Stimulated activated CD8-positive, alpha-beta memory T cell treated with anti-CD3 and anti-CD28 coated beads, Interleukin-7, amount 100 ng/mL, for 1 hour (primary cell): ENCODE measurements at places on chromosomes 16 and 17.

DNA sequence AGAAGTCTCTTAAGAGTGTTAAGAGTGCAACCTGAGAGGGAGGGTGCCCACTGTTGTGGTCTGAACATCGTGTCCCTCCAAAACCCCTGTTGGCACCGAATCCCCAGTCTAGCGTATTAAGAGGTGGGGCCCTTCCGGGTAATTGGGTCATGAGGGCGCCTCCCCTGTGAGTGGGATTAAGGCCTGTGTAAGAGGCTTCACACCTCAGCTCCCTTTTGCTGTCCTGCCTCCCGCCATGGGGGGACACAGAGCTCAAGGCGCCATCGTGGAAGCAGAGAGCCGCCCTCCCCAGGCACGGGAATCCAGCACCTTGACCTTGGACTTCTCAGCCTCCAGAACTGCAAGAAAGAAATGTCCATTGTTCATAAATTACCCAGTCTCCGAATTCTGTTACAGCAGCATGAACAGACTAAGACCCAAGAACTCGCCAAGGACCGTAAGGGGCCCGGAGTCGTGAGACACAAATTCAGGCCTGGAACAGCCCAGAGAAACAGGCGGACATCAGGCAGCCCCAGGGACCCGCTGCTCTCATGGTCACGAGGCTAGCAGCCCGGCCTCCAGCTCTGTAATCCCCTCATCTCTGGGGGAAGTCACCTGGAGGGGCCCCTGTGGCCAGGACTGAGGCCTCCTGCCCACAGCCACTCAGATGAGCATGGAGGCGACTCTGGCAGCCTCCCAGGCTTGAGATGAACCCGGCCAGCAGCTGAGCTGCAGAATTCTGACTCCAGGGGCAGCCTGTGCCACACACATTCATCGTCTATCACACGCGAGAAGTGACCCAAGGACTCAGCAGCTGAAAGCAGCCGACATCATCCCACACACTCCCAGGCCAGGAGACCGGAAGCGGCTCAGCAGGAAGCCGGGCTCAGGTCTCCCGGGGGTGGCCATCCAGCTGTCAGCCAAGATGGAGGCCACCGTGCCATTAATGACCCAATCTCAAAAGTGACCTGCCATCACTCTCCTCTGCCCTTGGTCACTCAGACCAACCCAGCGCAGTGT, 12.8 kb upstream of the CHMP6 start:
- no peak for DNase-seq

DNA sequence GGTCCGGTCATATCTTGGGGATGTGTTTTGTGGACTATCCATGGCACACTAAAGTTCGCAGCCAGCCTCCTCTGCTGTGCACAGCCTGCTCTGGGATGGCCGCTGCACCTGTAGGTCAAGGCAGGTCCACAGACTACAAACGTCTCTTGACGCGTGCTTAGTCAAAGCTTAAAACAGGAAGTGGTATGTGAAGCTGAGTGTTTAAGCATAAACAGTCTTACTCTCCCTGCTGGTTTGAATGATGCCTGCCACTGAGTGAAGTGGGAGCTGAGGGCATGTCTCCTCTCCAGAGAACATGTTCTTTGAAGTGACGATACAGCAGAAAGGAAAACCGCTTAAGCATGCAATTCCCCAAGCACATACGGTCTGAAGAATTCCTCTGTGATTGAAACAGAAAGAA, 365.6 kb downstream of the SLC39A11 start:
- DNase-seq, result no peak

GRCh38 chr16:54812229-54812628, 118.4 kb upstream of the IRX5 start:
- no peak for DNase-seq

DNA sequence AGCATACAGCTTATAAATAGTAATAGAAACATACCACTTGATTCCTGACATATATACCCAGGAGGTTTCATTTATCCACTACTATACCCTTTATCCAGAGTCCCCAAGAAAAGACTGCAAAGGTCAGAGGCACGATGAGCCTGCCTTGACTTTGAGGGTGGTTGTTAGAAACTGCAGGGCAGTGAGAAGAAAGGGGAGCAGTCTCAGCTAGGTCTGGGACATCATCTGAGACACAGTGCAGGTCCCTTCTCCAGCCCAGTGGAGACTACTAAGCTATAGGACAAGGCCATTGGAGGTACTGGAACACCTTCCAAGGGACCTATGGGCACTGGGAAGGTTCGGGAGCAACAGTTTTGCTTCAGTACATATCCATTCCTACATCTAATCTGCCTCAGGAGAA, 20.2 kb upstream of the TEKT3 start:
- no peak for DNase-seq

DNA sequence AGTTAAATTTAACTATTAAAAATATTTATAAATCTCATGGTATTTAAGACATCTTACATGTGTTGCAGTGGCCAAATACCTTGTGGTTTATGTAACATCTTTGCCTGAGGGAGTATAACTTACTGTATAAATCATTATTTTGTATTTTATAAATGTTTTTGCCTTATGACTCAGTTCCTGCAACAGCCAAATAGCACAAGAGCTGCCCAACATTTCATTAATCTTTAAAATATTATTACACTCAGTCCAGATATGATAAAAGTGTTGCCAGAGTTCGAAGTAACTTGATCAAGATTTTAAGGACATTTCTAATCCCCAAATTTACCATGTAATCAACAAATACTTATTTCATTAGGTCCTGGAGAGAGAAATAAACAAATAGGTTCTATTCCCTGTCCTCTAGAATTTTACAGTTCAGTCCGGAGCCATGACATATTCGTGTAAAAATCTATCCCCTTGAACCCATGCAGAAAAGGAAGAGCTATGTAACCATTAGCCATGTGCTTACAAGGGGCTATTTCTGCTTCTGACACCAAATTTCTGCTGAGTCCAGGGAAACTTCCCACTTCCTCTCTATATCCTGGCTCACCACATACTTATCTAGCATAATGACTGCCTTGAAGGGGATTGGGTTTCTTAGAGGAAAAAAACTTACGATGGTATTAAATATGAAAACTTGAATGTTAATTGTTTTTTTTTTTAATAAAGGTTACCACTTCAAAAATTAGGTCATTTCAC, 44.0 kb downstream of the IRX6 start:
- no peak for DNase-seq

- no peak for DNase-seq
Measured at GRCh38 chr16:69611103-69611640, 45.4 kb downstream of the NFAT5 start.

- DNase-seq, result no peak
Measured at GRCh38 chr17:58818654-58819053, 63.0 kb downstream of the PPM1E start.

DNA sequence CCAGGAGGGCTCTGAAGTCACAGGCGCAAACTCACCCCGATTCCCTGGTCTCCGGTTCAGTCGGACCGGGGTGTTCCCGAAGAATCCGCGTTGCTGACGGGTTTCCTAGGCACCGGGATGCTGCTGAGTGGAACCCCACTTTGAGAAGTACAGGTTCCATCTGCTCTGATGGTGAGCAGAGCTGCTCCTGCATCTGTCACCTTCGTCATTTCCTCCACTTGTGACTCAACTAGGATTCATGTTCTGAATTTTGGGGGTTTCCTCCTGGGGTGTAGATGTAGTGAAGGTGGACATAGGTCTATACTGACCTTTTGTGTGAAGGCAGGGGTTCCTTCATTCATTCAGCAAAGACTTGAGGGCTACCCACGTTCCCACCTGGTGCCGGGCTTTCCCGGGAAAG, 25.0 kb downstream of the LGALS3BP start:
- DNase-seq, result no peak

DNA sequence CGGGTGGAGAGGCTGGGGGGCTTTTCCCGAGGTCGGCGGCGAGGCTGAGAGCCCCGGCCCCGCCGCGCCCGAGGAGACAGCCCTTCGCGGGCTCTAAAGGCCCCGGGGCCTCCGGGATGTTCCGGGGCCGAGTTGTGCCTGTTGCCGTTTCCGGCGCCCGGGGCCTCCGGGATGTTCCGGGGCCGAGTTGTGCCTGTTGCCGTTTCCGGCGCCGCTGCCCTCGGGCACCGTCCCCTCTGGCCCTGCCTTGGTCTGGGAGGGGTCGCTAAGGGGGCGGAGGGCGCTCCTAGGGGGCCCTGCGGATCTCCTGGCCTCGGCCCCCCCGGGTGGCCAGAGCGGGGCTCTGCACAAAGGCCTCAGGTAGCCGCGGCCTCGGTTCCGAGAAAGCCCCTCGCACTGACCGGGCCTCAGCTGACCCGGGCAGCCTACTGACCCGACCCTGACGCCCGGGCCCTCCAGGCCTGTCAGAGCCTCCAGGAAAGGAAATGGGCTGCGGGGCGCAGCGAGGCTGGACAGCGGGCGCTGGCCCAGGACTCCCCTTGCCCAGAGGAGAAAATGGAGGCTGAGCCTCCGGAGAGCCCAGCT, 24.2 kb downstream of the ACTG1 start:
- DNase-seq, result no peak

- DNase-seq, result no peak
Measured at GRCh38 chr17:6901086-6901485, 69.6 kb upstream of the TEKT1 start.

DNA sequence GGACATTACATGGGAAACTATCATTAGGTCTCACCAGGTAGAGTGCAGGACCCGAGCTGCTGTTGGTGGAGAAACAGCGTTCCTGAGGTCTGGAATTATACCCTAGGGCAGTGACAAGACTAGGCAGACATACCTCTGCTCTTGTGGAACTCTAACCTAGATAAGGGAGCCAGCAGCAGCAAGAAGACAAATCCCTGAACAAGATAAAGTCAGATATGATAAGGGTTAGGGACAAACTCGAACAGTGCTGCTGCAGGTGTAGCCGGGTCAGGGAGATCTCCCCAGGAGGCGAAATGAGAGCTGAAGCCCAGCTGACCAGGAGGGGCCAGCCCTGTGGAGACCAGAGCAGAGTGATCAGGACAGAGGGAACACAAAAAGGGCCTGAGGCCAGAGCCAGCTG, 34.7 kb downstream of the ARSG start:
- no peak for DNase-seq

DNA sequence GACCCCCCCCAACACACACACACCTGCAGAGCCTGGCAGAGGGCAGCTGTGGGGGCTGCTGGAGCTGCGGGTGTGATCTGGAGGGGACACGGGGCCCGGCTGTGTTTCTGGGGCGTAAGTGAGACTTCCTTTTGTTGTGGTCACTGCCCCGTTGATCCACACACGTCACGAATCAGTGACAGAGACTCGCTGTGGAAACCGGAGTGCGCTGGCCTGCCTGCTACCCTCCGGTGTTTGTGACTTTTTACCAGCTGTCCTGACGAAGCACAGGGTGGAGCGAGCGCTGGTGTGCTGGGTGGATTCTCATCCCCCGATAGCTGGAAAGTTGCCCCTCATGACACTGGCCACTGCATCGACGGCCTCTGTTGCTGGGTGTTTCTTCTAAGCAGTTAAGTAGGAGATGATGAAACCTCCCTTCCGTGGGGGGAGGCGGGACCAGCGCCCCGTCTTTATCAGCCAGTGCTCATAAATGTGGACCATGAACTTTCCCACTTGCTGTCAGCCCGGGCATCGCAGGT, 2.3 kb downstream of the METRNL start:
- DNase-seq, result peak; percentile 27

GRCh38 chr17:48335858-48336500, 94.0 kb downstream of the SKAP1 start:
- DNase-seq, result no peak

GRCh38 chr17:6507535-6507934, 48.8 kb downstream of the PITPNM3 start:
- DNase-seq, result no peak

DNA sequence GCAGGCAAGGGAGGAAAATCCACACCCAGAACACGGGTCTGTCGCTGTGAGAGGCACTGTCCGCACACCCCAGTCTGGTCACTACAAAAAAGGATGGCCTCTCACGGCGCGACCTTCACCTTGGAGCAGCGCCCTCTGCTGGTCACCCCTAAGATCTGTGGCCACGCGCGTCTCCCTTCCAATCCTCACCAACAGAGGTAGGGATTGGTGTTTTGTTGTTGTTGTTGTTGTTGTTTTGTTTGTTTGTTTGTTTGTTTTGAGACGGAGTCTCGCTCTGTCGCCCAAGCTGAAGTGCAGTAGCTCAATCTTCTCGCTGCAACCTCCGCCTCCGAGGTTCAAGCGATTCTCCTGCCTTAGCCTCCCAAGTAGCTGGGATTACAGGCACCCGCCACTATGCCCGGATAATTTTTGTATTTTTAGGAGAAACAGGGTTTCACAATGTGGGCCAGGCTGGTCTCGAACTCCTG, 15.0 kb upstream of the C17orf58 start:
- peak; percentile 32 for DNase-seq

GRCh38 chr16:27080895-27081294, 14.2 kb downstream of the C16orf82 start:
- no peak for DNase-seq

DNA sequence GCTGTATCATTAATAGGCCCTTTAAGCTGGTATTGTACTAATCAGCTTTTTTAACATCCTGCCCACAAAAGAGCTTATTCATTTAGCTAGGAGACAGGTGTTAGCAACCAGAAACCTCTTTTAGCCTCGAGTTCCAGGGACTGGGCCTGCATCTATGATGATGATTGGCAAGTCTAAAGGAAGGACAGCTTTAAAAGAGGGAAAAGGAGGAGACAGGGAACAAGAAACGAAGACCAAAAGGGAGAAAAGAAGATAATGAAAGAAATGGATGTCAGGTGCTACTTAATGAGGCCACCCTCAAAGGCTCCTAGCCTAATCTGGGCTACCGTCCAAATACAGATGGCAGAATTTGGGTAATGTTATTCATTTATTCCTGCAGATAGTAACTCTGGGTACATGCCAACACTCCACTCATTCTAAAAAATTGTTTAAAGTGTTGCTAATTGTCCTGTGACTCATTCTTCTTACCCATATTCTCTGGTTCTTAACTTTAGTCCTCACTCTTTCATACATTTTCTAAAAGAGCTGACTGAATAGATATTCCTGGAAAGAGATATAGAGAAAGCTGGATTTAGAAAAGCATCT, 18.7 kb upstream of the RFFL start:
- no peak for DNase-seq

DNA sequence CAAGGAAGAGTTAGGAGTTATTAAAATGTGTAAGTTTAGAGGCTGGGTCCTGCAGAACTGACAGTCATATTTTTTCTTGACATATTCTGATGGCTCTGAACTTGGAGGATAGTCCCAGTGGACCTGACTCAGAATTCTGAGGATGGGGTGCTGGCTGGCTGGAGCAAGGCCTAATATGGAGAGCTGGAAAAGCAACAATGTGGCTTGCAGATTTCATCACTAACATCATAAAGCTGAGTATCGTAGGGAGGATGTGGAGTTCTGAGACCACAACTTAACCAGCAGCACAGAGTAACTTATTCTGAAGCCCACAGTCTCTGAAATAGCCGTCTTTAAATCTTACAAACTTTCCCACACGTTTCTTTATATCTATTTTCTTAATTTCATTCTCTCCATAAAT, 2.3 kb downstream of the KRTAP1-5 start:
- no peak for DNase-seq

- peak; percentile 26 for DNase-seq
Measured at GRCh38 chr17:3738562-3739295, 15.0 kb downstream of the HASPIN start.

GRCh38 chr16:66344533-66345145, 21.9 kb upstream of the CDH5 start:
- no peak for DNase-seq

- DNase-seq, result no peak
Measured at GRCh38 chr17:78940258-78940657, 15.1 kb upstream of the TIMP2 start.

- DNase-seq, result no peak
Measured at GRCh38 chr17:60087882-60088669, 9.4 kb upstream of the HEATR6 start.

- no peak for DNase-seq
Measured at GRCh38 chr16:64305663-64306062, 816.2 kb downstream of the CDH11 start.
